Thyroid gland (tissue), 4 donors: ENCODE measurements at places on chromosomes 6 and 20. TPM values are rescaled to one million over a fixed set of nuclear protein-coding genes. Genes with fewer than 3 reads are reported as not detected.

GRCh38 chr6:113856375-113856624, 845 bp upstream of the MARCKS start:
- DNase-seq, result no peak

- no peak for DNase-seq
These were observed 128.0 kb upstream of the FAM83B start for GRCh38 chr6:54718541-54719023.

GRCh38 chr6:163457637-163458561, 43.4 kb downstream of the QKI start:
- no peak for DNase-seq

DNA sequence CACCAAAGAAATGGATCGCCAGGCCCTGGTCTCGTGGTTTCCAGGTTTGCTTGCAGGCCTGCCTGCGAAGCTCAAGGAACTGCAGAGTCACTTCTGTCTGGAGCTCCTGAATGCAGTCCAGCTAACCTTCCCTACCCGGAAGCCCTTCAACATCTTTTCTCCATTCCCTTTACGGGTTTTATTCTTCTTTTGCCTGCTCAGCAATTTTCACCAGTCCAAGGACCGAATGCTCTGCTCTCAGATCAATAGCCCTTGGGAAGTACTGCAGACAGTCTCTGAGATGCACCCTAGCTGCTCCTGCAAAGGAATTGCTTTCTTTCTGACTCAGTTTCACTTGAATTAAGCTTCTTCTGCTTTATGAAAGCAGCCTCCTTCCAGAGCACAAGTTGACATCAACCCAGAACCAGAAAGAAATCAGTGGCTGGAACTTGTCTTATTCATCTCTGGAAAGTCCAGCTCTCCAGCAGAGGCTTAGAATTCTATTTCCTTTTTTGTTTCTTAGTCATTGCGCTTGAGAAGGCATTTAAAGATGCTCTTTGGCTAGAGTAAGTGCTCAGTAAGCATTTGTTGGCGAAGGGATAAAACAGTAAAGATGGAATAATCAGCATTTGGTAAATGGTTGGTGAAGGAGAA, 18.7 kb upstream of the YWHAB start:
- no peak for DNase-seq

- peak; percentile 93 for DNase-seq
These were observed at the start of gene KATNA1 for GRCh38 chr6:149648148-149649145. KATNA1 (minus strand) TSS chr6:149648714; CDS start chr6:149638547, 10,167 bp downstream.

- DNase-seq, result no peak
These were observed 29.7 kb upstream of the GCNT2 start for GRCh38 chr6:10491463-10491862.

DNA sequence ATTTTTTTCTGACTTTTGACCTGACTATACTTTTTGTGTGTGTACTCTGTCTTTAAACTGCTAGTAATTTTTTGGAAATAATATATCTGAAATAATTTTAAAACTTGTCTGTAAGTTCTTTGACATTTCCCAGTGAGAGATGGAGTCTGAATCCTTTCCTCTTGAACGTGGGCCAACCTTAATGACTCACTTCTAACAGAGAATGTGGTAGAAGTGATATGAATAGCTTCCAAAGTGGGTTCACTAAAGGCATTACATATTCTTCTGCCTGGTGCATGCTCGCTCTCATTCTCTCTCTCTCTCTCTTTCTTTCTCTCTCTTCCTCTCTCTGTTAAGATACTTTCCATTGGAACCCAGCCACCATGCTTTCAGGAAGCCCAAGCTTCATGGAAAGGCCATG, 108.7 kb upstream of the FERMT1 start:
- no peak for DNase-seq

GRCh38 chr6:108877046-108877751, 29.0 kb downstream of the ARMC2 start:
- DNase-seq, result peak; percentile 81

- DNase-seq, result no peak
These were observed 27.3 kb downstream of the RAMACL start for GRCh38 chr6:166559211-166559610.

DNA sequence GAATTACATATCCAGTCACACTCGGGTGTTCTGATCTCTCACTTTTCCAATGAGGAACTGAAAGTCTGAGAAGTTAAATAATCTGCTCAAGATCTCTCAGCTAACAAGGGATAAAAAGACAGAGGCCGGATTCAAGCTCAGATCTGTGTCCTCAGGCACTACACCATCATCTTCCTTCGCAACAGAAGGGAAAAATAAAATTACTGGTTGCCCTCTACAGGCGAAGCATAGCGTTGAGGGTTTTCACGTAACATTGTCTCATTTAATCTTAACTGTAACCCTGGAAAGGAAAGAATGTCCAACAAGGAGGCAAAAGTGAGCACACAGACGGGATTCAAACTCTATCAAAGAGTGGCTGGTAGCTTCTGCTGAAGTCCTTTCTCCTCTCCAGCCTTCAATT, 67.8 kb upstream of the ANKEF1 start:
- DNase-seq, result no peak

- DNase-seq, result no peak
These were observed 31.8 kb downstream of the SLC13A3 start for GRCh38 chr20:46619445-46619844.

- DNase-seq, result no peak
These were observed 7.0 kb upstream of the KIFC1 start for GRCh38 chr6:33384581-33385020.

- DNase-seq, result no peak
These were observed 5.4 kb downstream of the R3HDML start for GRCh38 chr20:44342248-44342647.

DNA sequence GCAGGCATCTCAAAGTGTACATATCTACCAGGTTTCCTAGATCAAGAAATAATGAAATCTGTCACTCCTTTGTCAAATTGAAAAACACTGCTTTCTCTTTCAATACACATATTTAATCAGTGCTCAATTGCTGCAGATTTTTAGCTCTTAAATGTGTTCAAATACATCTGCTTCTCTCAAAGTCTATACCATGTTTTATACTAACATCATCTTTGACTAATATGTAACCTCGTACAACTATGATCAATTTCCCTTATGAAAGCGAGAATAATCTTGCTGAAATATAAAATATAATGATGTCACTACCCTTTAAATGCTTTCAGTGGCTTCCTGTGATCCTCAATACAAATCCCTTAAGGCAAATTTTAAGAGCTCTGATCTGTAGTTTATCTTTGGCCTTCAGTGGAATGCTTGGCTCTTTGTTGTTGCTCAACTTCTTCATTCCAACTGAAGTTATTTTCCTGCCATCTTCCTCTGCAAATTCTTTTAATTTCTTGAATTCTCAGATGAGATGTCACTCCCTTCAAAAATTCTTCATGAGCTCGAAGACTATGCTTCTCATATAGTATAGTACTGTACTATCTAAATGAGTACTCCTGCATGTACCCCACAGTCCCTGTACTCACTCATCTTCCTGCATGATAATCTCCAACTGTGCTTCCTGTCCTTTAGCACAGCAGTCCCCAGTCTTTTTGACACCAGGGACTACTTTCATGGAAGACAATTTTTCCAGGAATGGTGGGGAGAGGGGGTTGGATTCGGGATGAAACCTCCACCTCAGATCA, 545.1 kb upstream of the GJE1 start:
- no peak for DNase-seq

GRCh38 chr6:155126727-155127439, 131.8 kb downstream of the TIAM2 start:
- peak; percentile 52 for DNase-seq

GRCh38 chr20:53296025-53296424, 297.6 kb downstream of the ZNF217 start:
- no peak for DNase-seq

DNA sequence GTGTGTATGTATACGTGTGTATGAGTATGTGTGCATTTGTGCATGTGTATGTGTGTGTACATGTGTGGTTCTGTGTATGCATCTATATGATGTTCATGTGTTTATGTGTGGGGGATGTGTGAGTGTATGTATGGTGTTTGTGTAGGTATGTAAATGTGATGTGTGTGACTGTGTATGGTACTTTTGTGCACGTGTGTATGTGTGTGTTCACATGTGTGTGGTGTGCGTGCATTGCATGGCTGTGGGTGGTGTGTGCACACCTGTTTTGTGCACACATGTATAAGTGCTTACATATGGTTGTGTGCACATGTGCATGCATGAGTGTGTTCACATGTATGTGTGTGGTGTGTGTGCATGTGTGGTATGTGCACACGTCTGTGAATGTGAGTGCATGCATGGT, 6.2 kb downstream of the THBS2 start:
- no peak for DNase-seq

DNA sequence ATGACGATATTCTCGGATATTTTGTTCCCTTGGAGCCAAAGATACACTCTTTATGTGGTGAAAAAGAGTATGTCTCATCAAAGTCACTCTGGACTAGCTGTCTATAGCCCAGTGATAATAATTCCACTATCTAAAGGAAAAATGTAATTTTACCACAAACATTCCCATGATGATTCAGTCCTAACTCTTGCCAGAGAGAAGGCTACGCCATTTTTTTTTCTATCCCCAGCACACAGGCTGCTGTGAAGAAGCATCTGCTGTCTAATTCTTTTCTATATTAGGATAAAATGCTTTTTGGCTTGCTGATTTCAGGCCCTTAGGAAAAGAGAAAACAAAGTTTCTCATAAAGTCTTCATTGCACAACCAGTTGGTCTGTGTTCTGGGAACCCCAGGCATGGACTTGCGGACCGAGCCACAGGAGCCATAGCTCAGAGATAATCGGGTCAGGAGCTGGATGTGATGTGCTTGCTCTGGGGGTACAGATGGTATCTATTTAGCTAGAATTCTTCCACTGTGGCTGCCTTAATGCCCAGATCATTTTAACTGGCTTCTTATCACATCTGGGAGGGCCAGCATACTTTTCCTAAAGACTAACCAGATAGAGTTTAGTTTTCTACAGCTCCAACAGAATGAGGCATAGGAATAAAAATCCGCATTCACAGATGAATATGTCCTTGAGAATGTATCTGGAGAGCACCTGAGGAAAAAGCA, 683.7 kb upstream of the ID4 start:
- DNase-seq, result no peak

DNA sequence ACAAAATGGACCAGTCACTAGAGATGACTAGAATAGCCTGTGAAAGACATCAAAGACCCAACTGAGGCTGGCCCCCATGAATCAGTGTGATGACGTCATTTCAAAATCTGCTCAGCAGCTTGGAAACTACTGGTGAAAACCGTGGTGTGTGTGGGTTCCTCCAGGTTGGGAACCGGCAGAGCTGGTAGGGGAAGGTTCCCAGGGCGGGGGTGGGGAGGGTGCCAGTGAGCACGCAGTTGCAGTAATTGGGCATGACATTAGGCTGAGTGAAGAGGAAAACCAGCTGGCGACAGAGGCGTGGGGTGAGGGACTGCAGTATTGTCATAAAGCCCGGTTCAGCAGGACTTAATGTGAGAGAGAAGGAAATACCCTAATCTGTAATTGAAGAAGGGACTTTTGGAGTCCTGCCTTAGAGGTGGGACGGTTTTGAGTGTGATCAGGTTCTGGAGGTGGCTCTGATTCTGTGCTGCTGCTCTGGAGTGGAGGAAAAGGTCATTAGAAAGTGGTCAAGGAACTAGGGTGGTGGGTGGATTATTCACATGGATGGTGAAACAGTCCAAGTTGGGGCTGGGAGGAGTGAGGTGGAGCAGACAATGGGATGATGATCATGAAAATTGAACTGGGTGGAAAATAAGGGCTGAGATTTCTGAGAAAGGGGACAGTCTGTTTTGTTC, 52.0 kb upstream of the MTHFD1L start:
- DNase-seq, result no peak

DNA sequence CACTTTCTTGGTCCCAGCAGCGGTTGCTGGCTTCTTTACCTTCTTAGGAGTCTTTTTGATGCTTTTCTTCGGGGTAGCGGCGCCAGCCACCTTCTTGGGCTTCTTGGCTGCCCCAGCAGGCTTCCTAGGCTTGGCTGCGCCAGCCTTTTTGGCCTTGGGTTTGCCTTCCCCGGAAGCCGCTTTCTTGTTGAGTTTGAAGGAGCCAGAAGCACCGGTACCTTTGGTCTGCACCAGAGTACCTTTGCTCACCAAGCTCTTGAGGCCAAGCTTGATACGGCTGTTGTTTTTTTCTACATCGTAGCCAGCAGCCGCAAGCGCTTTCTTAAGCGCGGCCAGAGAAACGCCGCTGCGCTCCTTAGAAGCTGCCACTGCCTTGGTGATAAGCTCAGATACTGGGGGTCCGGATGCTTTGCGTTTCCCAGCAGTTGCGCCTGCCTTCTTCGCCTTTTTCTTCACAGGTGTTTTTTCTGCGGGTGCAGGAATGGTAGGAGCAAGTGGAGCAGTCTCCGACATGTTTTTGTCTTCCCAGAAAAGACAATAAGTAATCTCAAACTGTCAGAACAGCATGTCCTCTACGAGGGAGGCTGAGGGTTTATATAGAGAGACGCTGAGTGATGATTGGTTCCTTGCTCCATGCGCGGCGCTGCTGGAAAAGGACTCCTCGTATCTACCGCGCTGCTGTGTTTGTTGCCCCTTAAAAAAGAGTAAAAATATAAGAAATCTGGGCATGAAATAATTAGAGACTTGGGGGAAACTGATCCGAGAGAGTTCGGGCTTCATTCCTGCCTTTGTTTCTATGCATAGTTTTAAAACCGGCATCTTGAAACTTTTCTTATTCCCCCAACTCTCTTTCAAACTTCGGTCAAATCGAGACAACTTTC, 130.3 kb upstream of the BTN3A2 start:
- peak; percentile 61 for DNase-seq

- peak; percentile 68 for DNase-seq
These were observed 143.2 kb downstream of the CEBPB start for GRCh38 chr20:50333812-50334211.

DNA sequence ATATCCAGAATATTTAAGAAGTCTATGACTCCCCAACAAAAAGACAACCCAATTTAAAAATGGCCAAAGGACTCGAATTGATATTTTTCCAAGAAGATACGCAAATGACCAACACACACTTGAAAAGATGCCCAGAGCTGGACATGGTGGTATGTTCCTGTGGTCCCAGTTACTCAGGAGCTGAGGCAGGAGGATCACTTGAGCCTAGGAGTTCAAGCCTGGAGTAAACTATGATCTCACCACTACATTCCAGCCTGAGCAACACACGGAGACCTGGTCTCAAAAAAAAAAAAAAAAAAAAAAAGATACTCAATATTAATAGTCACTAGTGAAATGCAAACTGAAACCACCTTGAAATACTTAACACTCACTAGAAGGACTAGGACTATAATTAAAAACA, 12.2 kb upstream of the ARMC2 start:
- no peak for DNase-seq

The TRIM31 gene
- total RNA-seq, result not detected

The CNR1 gene
- total RNA-seq, result 7.9 TPM

The RIPPLY2 gene
- not detected for total RNA-seq

The RSPH9 gene
- total RNA-seq, result not detected

The BPIFB1 gene
- not detected for total RNA-seq

The OPRM1 gene
- total RNA-seq, result not detected

The KCNK15 gene
- 2.8 TPM for total RNA-seq

The LTB gene
- not detected for total RNA-seq

The EPHA7 gene
- 0.08 TPM for total RNA-seq

The SLC32A1 gene
- total RNA-seq, result not detected

The UBE2C gene
- total RNA-seq, result not detected

The FYN gene
- 122 TPM for total RNA-seq

The SLC17A9 gene
- 1.6 TPM for total RNA-seq

The NRN1 gene
- total RNA-seq, result 10.3 TPM

The INSM1 gene
- not detected for total RNA-seq

The PPP1R16B gene
- total RNA-seq, result 14.4 TPM

The CST2 gene
- total RNA-seq, result not detected
